ENCODE measurements at places on chromosomes 5 and 9.
A peak's percentile ranks its signal among the peaks of the same experiment; 100 is the strongest.

GRCh38 chr5:139808481-139809330, 13.1 kb downstream of the PSD2 start:
- no peak for DNase-seq

DNA sequence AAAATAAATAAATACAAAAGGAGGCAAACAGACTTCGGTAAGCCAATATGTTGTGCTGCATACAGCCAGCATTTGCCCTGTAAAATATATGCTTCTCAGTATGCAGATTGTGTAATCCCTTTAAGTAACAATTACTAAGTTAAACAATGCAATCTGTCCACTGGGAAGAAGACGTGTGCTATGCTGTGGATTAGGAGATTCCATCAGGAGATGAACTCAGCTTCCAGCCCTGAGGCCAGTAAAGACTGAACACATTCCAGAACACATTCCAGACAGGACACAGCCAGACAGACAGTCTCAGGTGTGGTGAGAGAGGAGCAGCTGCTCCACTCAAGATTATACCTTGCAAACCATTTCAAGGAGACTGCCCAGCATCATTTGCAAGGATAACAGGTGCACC, 97.8 kb downstream of the MPDZ start:
- DNase-seq: no peak

DNA sequence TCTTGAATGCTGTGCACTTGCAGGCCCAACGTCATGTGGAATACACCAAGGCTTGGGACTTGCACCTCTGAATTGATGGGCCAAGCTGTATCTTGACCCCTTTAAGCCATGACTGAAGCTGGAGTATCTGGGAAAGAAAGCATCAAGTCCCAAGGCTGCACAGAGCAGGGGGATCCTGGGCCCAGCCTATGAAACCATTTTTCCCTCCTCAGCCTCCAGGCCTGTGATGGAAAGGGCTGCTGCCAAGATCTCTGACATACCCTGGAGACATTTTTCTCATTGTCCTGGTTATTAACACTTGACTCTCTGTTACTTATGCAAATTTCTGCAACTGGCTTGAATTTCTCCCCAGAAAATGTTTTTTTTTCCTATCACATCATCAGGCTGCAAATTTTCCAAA, 174.0 kb upstream of the SNX2 start:
- no peak for DNase-seq

DNA sequence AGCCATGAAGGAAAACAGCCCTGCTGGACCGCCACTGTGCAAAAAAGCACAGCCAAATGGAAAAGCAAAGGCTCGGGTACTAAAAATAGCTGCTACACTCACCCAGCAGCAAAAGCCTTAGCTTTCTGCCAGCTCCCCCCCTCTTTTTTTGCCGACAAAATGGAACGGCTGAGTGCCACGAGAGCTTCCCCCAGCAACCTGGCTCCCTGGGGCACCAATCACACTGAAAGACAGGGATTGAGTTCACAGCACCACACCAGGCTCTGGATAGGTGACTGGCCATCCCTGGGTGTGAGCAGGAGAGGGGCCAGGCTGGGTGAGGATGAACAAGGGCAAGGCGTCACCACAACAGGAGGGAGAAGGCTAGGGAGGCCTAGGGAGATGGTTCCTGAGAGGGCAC, 66.7 kb downstream of the SIL1 start:
- DNase-seq: no peak

DNA sequence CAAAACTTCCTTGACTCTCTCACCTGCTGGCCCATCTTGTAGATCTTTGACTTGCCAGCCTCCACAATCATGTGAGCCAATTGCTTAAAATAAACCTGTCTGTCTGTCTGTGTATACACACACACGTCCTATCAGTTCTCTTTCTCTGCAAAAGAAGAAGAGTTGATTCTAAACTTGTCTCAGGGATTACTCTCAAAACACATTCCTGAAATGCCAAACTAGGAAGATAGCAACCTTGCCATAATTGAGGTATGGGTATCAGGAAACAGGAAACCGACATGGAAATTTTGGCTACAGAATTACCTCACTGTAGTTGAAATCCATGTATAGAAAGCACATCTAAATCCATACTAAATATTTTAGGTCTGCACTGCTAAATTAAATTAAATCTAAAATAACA, 483.4 kb downstream of the PLK2 start:
- DNase-seq: no peak

- peak; percentile 50 for DNase-seq
Measured at GRCh38 chr9:96014078-96014477, 138.6 kb downstream of the ERCC6L2 start.

DNA sequence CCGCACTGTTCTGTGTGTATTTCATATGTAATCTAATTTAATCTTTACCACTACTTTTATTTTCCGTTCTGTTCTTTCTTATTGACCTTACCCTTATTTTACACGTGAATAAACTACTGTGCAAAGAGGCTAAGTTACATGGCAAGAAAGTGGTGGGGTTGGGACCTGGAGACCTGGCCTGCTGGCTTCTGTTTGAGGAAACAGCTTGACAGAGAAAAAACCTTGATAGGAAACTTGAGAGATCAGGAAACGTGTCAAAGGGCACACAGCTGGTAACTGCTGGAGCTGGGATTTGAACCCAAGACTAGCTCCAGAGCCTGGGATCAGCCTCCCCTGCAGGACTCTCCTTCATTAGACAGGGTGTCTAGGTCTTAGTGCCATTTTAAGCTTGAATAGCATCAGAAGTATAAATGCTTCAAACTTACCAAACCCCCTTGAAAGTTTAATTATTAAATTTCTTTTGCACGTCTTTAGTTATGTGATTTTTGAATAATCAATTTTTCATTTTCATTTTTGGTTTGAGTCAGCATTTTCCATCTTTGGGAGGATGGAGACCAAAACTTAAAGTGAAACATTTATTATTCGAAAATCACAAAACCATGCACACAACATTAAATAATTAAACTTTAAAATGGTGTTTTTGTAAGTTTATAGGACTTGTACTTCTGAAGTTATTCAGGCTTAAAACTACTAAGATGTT, 129.5 kb downstream of the RGS3 start:
- no peak for DNase-seq

- no peak for DNase-seq
Measured at GRCh38 chr5:161189452-161189851, 337.4 kb upstream of the ATP10B start.

- DNase-seq: no peak
Measured at GRCh38 chr5:74237571-74238145, 402.9 kb downstream of the ENC1 start.

- no peak for DNase-seq
Measured at GRCh38 chr5:135578305-135578684, 496 bp downstream of the CXCL14 start.

GRCh38 chr9:5292141-5292540, 12.4 kb downstream of the RLN2 start:
- DNase-seq: no peak

GRCh38 chr9:80932181-80932580, 757.2 kb downstream of the TLE1 start:
- DNase-seq: no peak

- no peak for DNase-seq
Measured at GRCh38 chr5:134143944-134144941, 29.8 kb downstream of the TCF7 start.

DNA sequence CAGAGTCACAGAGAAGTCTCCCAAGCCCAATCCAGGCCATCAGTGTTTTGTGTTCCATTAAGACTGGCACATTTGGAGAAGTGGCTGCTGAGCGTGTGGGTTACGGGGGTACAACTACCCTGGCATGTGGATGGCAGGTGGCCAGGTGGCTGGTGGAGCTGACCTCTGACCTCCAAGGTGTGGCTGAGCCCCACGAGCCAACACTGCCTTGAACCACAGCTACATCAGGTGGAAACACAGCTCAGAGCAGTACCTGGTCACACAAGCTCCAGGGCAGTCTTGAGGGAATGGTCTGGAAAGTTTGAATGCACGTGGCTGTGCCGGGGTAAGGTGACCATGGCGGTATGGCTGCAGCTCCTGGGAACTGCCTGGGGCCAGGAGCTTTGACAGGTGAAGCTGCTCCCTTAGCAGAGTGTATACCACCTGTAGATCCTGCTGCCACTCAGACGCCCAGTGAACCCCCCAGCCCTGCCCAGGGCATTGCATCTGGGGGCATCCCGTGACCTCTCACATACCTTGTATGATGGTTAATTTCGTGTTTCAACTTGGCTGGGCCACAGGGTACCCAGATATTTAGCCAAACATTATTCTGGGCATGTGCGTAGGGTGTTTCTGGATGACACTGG, 207.9 kb downstream of the GADD45G start:
- no peak for DNase-seq

GRCh38 chr5:156330141-156330870, 3.3 kb downstream of the SGCD start:
- DNase-seq: no peak

DNA sequence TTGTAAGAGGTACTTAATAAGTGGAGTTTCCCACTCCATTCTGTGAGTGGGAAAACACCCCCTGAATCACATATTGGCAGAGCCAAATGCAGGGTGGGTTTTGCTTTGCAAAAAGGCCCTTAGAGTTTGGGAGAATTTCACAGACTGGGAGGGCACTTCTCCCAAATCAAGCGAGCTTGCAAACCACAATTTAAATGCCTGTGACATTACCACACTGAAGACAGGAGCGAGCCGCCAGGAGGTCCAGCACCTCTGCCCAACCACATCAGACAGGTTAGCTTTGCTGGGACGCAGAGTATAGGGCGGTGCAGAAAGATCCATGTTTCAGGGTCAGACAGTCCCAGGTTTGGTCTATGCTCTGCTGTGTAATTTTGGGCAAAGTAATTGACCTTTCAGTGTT, 2.3 kb downstream of the ALAD start:
- DNase-seq: no peak

DNA sequence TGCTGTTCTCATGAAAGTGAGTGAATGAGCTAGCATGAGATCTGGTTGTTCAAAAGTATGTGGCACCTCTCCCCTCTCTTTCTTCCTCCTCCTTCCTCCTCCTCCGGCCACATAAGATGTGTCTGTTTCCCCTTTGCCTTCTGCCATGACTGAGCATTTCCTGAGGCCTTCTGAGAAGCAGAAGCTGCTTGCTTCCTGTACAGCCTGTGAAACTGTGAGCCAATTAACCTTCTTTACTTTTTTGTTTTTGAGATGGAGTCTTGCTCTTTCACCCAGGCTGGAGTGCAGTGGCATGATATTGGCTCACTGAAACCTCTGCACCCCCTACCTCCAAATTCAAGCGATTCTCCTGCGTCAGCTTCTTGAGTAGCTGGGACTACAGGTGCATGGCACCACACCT, 6.1 kb downstream of the S100Z start:
- peak; percentile 20 for DNase-seq

- peak; percentile 66 for DNase-seq
Measured at GRCh38 chr5:10595672-10596309, 31.9 kb downstream of the ANKRD33B start.

GRCh38 chr9:22240619-22241018, 206.0 kb upstream of the DMRTA1 start:
- peak; percentile 21 for DNase-seq

DNA sequence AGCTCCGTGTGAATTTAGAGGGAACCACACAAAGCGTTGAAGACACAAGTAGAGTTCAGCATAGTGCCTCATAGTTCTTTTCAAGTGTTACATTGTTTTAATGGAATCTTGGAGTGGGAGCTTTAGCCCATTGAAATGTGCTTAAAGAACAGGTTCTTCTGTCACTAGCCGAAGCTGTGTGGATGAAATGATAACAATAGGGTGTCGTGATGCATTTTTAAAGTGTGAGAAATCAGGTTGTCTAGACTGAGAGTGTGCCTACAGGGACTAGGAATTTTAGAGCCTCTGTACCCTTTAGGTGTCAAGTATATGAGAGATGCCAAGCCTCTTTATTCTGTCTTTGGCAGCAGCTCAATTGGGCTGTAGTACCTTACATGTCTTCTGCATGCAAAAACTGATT, 83.0 kb downstream of the NDUFS4 start:
- DNase-seq: no peak
